Activated naive CD4-positive, alpha-beta T cell (primary cell): ENCODE measurements at places on chromosomes 1 and 21.

DNA sequence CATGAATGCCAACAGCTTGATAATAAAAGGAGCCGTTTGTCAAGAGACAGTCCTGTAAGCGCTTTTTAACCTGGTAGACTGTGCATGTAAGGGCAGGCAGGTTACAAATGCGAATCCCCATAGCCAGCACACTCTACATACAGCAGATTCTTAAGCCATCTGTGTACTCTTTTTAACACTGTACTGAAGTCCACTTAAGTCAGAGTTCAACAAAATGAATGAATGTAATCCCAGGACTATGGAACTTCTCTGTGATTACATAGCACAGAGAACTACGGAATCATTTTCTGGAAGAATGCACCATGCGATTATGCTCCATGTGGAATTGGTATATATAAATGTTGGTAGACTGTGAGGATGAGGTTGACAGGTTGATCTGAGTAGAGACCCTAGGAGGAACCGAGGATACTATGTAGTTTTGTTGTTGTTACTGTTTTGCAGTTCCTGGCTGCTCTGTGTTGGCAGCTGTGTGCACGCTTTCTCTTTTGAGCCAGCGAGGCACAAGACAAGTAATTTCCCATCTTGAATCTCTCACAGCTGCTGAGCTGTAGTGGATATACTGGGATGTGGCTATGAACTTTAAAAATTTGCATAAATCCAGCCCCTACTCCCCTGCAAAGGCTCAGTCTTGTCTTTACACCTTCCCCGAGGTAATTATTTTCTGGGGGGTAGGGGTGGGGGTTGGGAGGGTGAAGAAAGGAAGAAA lies 21.9 kb downstream of the LRRC8D start:
- no peak for DNase-seq

DNA sequence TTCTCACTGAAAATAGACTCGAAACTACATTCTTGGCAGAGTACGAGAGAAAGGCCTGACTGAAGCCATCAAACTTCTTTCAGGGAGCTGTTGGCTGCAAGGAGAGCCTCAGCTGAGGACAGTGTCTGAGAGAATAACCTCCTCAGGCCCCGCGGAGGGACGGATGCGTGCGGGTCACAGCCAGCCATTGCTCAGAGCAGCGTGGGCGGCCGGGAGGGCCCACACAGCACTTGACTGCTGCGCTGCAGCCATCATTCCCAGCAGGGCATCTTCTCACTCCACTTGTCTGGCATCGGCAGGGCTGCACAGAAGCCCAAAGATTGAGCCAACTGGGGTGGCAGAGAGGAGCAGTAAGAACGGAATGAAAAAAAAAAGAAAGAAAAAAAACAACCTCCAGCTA lies 113.5 kb downstream of the XCL2 start:
- DNase-seq = no peak

GRCh38 chr1:229205854-229206253 lies 65.1 kb upstream of the RAB4A start:
- no peak for DNase-seq

GRCh38 chr1:158248118-158248517 lies 6.1 kb upstream of the CD1A start:
- no peak for DNase-seq

DNA sequence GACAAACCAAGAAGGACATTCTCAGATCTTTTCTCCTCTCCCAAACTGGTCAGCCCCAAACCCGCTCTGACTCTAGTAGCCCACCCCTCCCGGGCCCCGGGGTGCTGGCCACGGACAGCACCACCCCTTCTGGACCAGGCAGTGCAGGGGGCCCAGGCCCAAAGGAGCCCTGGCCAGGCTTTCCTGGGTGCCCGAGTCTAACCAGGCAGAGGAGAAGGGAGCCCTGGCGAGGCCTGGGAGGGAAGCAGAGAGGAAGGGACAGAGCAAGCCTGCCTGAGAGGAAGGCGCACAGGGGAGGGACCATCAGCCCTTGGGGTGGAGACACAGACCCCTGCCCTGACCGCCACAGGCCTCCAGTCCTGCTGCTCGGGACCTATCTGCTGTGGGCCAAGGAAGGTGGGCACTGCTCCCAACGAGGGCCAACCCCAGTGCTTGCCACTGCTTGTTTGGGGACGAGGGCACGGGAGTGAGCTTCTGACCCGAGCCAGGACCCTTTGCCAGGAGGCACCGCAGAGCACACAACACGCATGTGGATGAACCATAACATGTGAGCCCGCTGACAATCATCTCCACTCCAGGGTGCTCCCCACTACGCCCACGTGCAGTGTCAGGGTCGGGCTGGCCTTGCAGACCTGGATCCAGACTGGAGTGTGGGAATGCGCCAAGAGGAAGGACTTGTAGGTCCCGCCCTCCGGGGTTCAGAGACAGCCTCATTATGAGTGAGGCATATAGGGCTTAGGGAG lies 57.6 kb downstream of the KCNAB2 start:
- no peak for DNase-seq
